Cardiac septum (tissue), 1 donor: ENCODE measurements at places on chromosomes 11 and 22. TPM values are rescaled to one million over a fixed set of nuclear protein-coding genes. Genes with fewer than 3 reads are reported as not detected.

The WT1 gene
- 2.3 TPM for total RNA-seq

The LYVE1 gene
- 15.2 TPM for total RNA-seq

The OR51B5 gene
- not detected for total RNA-seq

The C11orf16 gene
- not detected for total RNA-seq

The MRGPRF gene
- 2.3 TPM for total RNA-seq

The NAALADL1 gene
- total RNA-seq, result 3.5 TPM

The SSTR3 gene
- total RNA-seq, result not detected

The CD6 gene
- total RNA-seq, result 0.86 TPM

DNA sequence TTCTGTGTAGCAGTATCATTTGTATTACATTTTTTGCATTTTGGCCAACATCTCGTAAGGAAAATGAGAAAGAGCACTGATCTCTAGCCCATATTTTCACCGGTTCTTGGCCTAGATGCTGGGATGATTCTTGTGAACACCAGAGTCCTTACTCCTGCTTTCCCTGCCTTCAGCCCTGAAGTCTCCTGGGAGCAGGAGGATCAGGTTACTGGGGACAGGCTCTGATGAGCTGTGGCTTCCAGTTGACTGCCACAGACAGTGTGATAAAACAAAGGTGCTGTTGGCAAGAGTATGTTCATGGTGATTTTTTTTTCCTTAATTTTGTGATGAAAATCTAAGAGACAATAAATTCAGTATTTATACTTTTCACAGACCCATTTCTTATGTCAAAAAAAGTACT, 34.2 kb upstream of the ADSL start:
- no peak for DNase-seq

GRCh38 chr11:64331569-64332371, 8.2 kb upstream of the CCDC88B start:
- DNase-seq, result peak; percentile 90

DNA sequence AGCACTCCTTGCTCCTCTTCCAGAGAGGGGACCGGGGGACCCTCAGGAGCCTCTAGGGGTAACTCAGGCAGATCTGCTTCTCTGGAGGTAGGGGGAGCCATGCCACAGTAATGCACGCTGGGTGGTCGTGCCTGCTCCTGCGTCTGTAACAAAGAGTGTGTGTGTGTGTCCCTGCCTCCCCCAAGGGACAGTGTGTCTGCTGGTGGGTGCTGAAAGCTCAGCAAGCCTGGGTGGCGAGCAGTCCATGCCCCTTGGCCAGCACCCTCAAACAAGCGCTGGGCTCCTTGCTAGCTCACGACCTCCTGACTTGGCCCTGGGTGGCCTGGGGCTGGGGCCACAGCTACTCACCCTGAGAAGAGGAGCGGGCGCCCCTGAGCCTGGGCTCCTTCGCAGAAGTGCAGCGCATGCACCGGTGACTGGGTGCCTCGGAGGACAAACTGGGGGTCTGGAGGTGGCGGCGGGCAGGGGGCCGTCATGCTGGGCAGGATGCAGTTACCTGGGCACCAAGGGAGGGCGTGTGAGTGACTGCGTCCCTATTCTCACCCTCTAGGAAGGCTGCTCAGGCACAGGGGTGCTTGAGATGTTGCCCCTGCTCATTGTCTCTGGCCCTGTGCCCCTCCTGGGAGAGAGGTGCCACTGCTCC, 33.7 kb downstream of the GNB1L start:
- DNase-seq, result peak; percentile 75

DNA sequence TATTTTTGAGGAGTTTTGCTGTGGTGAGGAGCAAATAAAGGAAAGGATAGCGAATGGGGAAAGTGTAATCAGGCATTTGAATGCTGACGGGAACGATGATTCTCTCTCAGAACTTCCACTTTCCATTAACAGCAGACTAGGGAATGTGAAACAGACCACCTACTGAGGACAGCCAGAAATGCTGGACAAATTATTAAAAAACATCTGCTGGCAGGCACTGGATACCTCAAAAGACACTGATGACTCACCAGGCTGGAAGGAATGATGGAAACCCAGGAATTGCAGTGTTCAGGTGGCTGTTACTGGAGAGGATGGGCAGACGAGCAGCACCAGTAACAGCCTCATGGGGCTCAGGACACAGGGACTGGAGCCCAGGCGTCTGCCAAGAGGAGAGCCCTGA, 33.4 kb downstream of the PLA2G6 start:
- DNase-seq, result peak; percentile 26

- DNase-seq, result peak; percentile 63
Measured at GRCh38 chr22:50705851-50706351, 32.1 kb upstream of the ACR start.

- DNase-seq, result no peak
Measured at GRCh38 chr11:128904656-128905344, 13.6 kb downstream of the KCNJ5 start.

- DNase-seq, result no peak
Measured at GRCh38 chr11:61905801-61906521, 11.4 kb downstream of the RAB3IL1 start.

DNA sequence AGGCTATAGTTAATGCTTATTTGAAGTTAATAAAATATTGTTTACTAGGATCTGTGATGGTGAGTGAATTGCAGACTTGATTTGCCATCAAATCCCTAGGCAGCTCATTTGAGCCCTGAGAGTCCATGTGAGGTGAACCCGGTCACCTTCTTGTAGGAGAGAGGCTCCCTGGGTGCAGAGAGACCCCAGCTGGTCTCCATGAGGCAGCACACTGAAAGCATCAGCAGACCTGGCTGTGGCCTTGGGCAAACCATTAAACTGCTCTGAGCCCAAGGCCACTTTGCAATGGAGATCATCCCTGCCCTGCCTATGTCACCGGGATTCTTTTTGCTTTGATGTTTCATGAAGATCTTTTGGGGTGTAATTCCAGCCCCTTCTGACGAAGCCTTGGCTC, 125.2 kb downstream of the MICAL2 start:
- DNase-seq, result no peak

- no peak for DNase-seq
Measured at GRCh38 chr11:76329983-76330382, 50.9 kb downstream of the THAP12 start.

DNA sequence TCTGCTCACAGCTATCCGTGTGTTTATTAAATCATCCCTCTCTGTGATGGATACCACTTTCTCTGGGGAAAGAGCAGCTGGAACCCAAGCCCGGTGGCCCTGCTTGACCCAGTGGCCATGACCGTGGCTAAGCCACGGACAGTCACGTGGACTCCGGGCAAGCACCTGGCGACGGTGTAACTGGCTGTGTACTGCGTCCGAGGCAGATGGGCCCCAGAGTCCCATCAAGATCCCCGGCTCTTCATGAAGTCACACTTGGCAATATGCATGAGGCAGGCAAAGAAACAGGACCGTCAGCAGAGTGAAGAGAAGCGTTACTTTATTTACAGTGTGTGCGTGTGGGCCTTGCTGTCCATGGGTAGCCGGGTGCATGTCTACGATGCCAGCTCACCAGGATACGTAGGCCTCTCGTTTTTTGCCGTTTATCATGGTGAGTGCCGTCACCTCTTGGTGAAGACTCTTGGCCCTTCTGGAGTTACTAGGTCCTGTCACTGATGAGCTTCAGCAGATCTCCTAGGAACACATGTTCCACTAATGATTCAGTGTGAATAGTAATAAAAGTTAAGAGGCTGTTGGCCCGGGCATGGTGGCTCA, 366.3 kb downstream of the TBC1D22A start:
- no peak for DNase-seq

DNA sequence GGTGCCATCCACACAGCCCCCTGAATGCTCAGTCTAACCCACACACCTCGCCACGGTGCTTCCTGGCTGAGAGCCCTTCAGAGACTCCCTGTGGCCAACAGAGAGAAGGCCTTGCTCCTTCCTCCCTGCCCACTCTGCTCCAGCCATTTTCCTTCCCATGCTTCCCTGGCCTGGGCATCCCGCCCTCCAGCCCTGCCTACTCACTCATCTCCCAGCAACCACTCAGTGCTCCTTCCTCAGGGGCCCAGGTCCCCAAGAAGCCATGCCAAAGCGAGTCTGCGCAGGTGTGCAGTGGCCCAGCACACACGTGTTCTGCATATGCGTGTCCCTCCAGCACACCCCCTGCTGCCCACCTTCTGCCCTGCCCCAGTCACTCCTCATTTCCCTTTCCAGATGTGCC, 56.4 kb downstream of the NECTIN1 start:
- no peak for DNase-seq
